ENCODE measurements at places on chromosomes 4 and X. TPM values are rescaled to one million over a fixed set of nuclear protein-coding genes. Genes with fewer than 3 reads are reported as not detected.

The P2RY4 gene
- total RNA-seq = 18.9 TPM

The MAP7D2 gene
- 4.1 TPM for total RNA-seq

- DNase-seq = no peak
Measured at GRCh38 chr4:82741188-82741587, 57.4 kb downstream of the SCD5 start.

- DNase-seq = no peak
Measured at GRCh38 chr4:55291227-55291640, 54.8 kb upstream of the SRD5A3 start.

The SEC31A gene
- 195 TPM for total RNA-seq

GRCh38 chr4:4754641-4755040 lies 104.8 kb upstream of the MSX1 start:
- DNase-seq = no peak

DNA sequence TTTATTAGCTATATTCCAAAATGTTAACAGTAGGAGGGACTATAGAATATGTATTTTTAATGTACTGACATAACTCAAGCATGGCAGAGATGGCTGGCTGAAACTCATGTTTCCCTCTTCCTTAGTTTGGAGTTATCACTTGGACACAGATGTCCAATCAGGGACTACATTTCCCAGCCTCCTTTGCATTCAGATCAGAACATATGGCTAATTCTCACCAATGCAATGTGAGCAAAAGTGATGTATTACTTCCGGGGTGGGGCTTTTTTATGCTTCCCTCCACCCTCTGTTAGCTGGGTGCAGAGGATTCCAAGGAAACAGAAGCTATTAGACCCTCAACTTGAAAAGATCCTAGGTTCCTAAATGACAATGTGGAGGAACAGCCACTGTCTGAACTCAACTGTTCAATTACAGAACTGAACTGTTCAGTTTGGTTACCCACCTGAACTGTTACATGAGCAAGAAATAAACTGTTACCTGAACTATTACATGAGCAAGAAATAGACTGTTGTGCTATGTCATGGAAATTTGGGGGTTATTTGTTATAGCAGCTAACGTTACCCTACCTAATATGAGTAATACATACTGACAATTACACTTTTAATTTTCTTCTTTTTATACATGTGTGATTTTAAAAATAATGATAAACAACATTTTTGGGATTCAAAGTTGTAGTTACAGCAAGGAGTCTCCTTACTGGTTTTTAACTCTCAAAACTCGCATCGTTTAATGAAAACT lies 29.6 kb upstream of the ERVMER34-1 start:
- DNase-seq = no peak

GRCh38 chrX:134431894-134432293 lies 28.1 kb upstream of the HPRT1 start:
- no peak for DNase-seq

The RIPPLY1 gene
- not detected for total RNA-seq

DNA sequence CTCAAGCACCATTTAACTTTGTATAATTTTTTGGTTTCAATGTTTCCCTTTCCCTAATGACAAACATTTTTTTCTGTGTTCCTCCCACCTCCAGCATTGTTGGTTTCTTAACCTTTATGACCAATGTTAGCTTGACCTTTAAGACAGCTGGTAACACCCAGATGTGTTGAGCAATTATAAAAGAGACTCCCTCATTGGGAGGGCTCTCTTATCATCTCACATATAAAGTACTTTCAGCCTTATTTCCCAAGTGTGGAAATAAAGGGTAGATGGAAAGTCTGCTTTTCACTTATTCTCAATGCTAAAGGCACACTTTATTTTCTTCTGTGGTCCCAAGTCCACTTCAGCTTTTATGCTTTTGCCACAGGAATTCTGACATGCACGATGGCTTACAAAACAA lies 1420.4 kb downstream of the RAPGEF2 start:
- no peak for DNase-seq

DNA sequence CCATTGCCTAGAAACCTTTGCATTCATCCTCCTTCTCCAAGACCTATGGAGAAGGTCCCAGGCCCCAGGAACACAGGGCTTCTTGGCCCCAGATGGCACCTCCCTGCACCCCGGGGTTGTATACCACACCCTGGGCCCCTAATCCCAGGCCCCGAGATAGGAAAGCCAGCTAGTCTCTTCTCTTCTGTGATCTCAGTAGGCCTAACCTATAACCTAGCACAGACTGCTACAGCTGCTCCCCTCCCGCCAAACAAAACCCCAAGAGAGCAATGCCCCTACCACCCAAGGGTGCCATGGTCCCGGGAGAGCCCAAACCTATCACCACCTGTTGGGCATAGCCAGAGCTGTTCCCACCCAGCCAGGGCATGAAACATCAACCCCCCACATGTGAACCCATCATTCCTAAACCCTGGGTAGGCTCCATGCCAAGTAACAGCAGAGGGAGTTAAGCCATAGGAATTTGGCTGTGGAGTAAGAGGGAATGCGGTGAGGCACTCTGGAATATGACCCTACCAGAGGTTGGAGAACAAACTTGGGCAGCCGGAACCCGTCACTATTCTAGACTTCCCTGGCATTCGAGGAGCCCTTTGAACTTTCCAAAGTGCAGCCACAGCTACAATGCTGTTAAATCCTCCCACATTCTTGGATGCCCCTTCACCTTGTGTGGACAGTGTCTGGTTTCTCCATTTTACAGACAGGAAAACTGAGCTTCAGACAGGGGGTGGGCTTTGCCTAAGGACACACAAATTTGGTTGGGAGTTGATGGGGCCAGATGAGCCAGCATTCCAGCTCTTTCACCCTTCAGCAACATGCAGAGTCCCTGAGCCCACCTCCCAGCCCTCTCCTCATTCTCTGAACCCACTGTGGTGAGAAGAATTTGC lies 10.9 kb upstream of the SASH3 start:
- no peak for DNase-seq

Data from Peyer's patch (tissue), 4 donors.